Stomach (tissue), 19 donors: ENCODE measurements at places on chromosomes 4 and X. TPM values are rescaled to one million over a fixed set of nuclear protein-coding genes. Genes with fewer than 3 reads are reported as not detected.

DNA sequence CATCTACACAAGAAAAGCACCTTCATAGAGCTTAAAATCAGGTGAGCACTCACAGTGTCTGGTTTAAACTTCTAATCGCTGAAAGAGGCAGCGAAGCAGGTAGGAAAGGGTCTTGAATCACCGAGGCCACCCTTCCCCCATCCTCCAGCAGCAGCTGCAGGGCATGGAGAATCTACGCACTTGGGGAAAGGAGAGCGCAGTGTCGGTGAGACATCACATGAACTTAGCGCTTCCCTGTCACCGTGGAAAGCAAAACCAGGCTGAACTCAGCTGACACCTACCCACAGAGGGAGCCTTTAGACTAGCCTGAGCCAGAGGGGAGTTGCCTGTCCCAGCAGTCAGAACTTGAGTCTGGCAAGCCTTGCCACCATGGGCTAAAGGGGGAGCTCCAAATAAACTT, 197.2 kb upstream of the ZFP42 start:
- no peaks in the 10 kb centered on the region for H3K27me3 ChIP-seq
- no peak overlapping the region for H3K27ac ChIP-seq
- H3K36me3 ChIP-seq, result no peaks in the 10 kb centered on the region
- no peak overlapping the region for H3K4me3 ChIP-seq
- no peaks in the 10 kb centered on the region for H3K4me1 ChIP-seq

DNA sequence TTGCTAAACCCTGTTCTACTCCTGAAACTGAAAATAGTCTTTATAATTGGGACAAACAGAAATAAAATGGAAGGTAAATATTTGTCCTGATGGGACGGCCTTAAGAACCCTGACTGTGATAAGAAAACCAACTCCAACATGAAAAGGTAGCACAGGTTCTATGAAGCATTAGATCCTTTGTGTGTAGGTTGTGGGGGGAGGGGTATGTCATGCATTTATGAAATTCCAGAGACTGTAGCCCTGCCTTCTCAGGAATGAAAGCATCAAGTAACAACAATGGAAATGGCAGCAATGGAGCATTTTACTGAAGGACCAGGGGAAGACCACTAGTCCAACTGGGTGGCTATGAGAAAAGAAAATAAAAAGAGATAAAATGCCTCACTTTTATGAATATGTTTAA, 23.9 kb downstream of the CXXC4 start:
- no peaks in the 10 kb centered on the region for H3K27me3 ChIP-seq
- H3K27ac ChIP-seq, result no peak overlapping the region
- H3K36me3 ChIP-seq, result no peaks in the 10 kb centered on the region
- no peak overlapping the region for H3K4me3 ChIP-seq

GRCh38 chrX:87310780-87311179, 206.8 kb upstream of the KLHL4 start:
- H3K4me3 ChIP-seq, result no peak overlapping the region
- no peaks in the 10 kb centered on the region for H3K27me3 ChIP-seq
- H3K36me3 ChIP-seq, result no peaks in the 10 kb centered on the region
- no peak for DNase-seq
- H3K27ac ChIP-seq, result no peak overlapping the region
- no peaks in the 10 kb centered on the region for H3K4me1 ChIP-seq

- no peaks in the 10 kb centered on the region for H3K27me3 ChIP-seq
- H3K36me3 ChIP-seq, result no peaks in the 10 kb centered on the region
- peaks cover 10% of the 10 kb centered on the region for H3K4me1 ChIP-seq
- no peak overlapping the region for H3K27ac ChIP-seq
- no peak overlapping the region for H3K4me3 ChIP-seq
- no peak for DNase-seq
These were observed 44.1 kb downstream of the NAA11 start for GRCh38 chr4:79281566-79282359.

GRCh38 chr4:103306870-103307375, 108.8 kb upstream of the CENPE start:
- peaks cover 11% of the 10 kb centered on the region for H3K4me1 ChIP-seq
- peak overlapping the region; percentile 15 for H3K4me3 ChIP-seq
- H3K27me3 ChIP-seq, result no peaks in the 10 kb centered on the region
- no peak overlapping the region for H3K27ac ChIP-seq

GRCh38 chrX:39903937-39904336, 193.8 kb downstream of the BCOR start:
- peaks cover 3% of the 10 kb centered on the region for H3K4me1 ChIP-seq
- H3K27me3 ChIP-seq, result no peaks in the 10 kb centered on the region
- DNase-seq, result no peak
- no peak overlapping the region for H3K27ac ChIP-seq
- no peak overlapping the region for H3K4me3 ChIP-seq

DNA sequence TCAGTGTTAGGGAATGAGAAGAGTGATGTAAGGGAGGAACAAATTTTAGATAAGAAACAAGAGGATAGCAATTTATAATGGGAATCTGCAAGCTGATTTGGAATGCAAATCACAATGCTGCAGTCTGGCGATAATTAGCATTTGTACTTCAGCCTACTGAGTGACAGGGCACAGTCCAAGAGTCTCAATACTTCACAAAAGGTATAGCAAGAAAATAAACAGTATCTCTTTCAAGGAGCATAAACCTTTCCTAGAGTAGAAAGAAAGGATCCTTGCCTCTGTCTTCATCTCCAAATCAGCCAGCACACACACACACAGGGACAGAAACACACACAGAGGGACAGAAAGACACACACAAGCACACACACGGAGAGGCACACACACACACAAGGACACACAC, 1.1 kb upstream of the GPM6A start:
- no peaks in the 10 kb centered on the region for H3K4me1 ChIP-seq
- DNase-seq, result no peak
- H3K27ac ChIP-seq, result no peak overlapping the region

- no peak overlapping the region for H3K4me3 ChIP-seq
- peaks cover 5% of the 10 kb centered on the region for H3K36me3 ChIP-seq
- H3K27me3 ChIP-seq, result peaks cover 3% of the 10 kb centered on the region
These were observed 5.8 kb downstream of the TSC22D3 start for GRCh38 chrX:107769581-107770317.

- H3K36me3 ChIP-seq, result no peaks in the 10 kb centered on the region
- peaks cover 6% of the 10 kb centered on the region for H3K4me1 ChIP-seq
- DNase-seq, result no peak
These were observed 189.4 kb downstream of the QDPR start for GRCh38 chr4:17322514-17322913.

GRCh38 chr4:102761296-102761701, 531 bp upstream of the MANBA start:
- DNase-seq, result no peak
- no peaks in the 10 kb centered on the region for H3K27me3 ChIP-seq
- H3K27ac ChIP-seq, result peak overlapping the region; percentile 89
- H3K4me1 ChIP-seq, result peaks cover 13% of the 10 kb centered on the region
- no peaks in the 10 kb centered on the region for H3K36me3 ChIP-seq

DNA sequence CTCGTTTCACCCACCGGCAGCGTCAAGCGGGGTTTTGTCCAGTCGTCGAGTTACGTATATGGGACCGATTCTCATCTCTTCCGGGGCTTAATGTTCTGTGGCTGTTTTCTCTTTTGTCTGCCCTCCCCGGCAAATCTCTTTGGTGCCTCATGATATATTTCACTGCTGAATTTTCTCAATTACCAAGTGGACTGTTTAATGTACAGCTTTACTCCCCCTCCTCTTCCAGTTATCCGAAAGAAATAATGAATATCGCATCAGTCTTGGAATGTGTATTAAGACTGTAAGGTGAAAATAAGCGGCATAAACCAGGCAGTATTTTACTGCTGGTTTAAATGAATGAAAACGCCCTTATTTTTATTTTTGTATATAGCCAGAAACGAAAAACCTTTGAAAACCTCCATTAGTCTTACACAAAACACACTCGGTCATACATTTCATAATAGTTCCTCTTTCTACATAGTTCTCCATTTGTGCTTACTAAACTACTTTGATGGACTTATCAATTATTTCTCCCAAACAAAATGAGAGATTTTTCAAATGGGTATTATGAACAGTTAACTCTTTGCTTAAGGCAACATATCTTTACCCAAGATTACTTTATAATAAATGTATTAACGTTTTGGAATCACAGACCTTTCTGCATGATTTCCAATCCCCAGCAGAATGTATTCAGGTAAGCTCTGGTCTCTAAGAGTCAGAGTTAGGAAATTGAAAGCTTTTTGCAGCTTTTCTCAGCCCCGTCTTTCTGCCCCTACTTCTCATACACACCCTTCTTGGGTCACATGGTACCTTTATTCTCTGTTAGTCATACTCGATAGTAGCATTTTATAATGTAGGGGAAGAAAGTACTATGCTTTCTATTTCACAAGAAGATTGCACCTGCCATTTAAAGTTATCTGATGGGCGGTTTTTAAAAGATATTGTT, 979 bp downstream of the RP2 start:
- DNase-seq, result no peak
- H3K4me3 ChIP-seq, result peak overlapping the region; percentile 65
- H3K27ac ChIP-seq, result peak overlapping the region; percentile 88
- peaks cover 12% of the 10 kb centered on the region for H3K4me1 ChIP-seq

GRCh38 chr4:5552451-5552850, 155.9 kb downstream of the EVC2 start:
- no peaks in the 10 kb centered on the region for H3K4me1 ChIP-seq
- peaks cover 8% of the 10 kb centered on the region for H3K36me3 ChIP-seq
- DNase-seq, result no peak
- no peaks in the 10 kb centered on the region for H3K27me3 ChIP-seq
- H3K27ac ChIP-seq, result no peak overlapping the region

DNA sequence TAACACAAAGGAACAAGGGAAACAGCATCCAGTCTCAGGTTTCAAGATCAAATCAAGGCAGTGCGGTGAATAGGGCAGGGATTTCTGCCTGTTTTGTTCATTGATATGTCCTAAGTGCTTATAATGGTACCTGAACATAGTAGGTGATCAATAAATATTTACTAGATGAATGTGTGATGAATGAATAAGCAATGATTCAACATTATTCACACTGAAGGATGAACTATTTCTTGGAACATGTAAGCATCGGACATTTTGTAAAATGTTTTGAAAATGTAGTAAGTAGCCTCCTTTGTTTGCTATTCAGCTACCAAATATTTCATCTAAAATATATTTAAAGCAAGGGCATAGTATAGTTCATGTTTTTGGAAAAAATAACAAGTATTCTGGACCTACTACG, 67.8 kb downstream of the USP38 start:
- no peak overlapping the region for H3K27ac ChIP-seq
- H3K4me3 ChIP-seq, result no peak overlapping the region
- peaks cover 14% of the 10 kb centered on the region for H3K4me1 ChIP-seq
- H3K36me3 ChIP-seq, result no peaks in the 10 kb centered on the region

- peaks cover 20% of the 10 kb centered on the region for H3K4me1 ChIP-seq
- H3K4me3 ChIP-seq, result no peak overlapping the region
- H3K27ac ChIP-seq, result no peak overlapping the region
These were observed 5.5 kb upstream of the MMAA start for GRCh38 chr4:145613566-145614232.

GRCh38 chrX:7220121-7220520, 72.2 kb upstream of the PUDP start:
- no peaks in the 10 kb centered on the region for H3K4me1 ChIP-seq
- no peak overlapping the region for H3K4me3 ChIP-seq
- no peak overlapping the region for H3K27ac ChIP-seq

DNA sequence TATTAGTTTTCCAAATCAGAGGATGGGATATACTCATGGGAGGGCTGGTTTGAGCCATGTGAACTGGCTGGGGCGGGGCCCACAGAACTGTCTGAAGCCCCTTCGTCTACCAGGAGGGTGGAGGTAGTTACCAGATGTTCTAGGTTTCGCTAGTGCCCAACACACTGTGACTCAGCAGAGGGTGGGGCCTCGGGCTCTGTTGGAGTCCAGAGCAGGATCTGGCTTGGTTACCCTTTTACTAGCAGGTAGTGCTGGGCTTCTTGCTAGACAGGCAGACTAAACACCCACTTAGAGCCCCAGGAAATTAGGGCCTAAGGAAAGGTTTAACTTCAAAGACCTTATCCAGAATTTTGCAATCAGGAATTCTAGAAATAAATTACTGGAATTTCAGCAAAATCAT, 56.2 kb upstream of the CHRDL1 start:
- DNase-seq, result peak; percentile 33
- H3K4me3 ChIP-seq, result no peak overlapping the region
- H3K27ac ChIP-seq, result no peak overlapping the region

DNA sequence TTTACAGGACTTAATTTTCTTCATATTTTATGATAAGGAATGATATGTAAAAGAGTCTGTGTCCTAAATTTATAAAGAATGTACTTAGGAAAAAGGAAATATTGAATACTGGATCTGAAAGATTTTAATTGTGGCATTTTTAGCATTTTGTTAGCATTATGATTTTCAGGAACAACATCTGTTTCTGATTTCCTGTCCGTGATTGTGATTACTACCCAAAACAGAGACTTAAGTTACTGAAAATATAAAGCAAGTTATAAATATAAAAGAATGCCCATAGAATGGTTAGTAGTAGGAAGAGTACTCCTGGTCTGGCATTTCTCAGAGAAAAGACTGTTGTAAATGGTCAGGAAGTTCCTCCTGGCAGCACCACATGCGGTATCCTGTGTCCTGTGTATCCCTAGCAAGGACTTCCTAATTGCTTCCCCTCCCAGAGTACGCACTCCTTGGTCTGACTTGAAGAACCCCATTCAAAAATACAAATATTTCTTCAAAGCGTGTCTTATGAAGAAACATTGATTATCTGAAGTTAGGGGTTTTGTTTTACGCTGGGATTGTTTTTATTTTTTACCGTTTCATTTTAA, 88.9 kb downstream of the RS1 start:
- H3K27ac ChIP-seq, result no peak overlapping the region
- no peaks in the 10 kb centered on the region for H3K27me3 ChIP-seq
- H3K4me1 ChIP-seq, result no peaks in the 10 kb centered on the region
- DNase-seq, result no peak
- peaks cover 12% of the 10 kb centered on the region for H3K36me3 ChIP-seq
- no peak overlapping the region for H3K4me3 ChIP-seq

- no peak overlapping the region for H3K27ac ChIP-seq
- H3K4me1 ChIP-seq, result no peaks in the 10 kb centered on the region
- H3K4me3 ChIP-seq, result no peak overlapping the region
- H3K27me3 ChIP-seq, result no peaks in the 10 kb centered on the region
These were observed 56.9 kb downstream of the MAD2L1 start for GRCh38 chr4:120009731-120010130.

- no peaks in the 10 kb centered on the region for H3K36me3 ChIP-seq
- H3K4me3 ChIP-seq, result no peak overlapping the region
- no peaks in the 10 kb centered on the region for H3K4me1 ChIP-seq
- H3K27me3 ChIP-seq, result no peaks in the 10 kb centered on the region
These were observed 24.0 kb downstream of the ABCB7 start for GRCh38 chrX:75131973-75132627.

Gene ART3
- not detected for total RNA-seq

Gene C4orf50
- not detected for total RNA-seq

Gene ZNF732
- 5.1 TPM for total RNA-seq

Gene TMSB4X
- total RNA-seq, result 3,841 TPM

Gene PRRG3
- 0.14 TPM for total RNA-seq

Gene GAGE12E
- total RNA-seq, result not detected

Gene SPP1
- total RNA-seq, result 12.7 TPM

Gene CXCL3
- total RNA-seq, result not detected

Gene MAML3
- 13.4 TPM for total RNA-seq

Gene TRAPPC11
- 49.3 TPM for total RNA-seq

Gene FABP2
- total RNA-seq, result 3.8 TPM

Gene SCD5
- 7.1 TPM for total RNA-seq

Gene LINC00632
- total RNA-seq, result 19.2 TPM

Gene MEPE
- not detected for total RNA-seq
